ENCODE measurements at places on chromosomes 7 and 10. TPM values are rescaled to one million over a fixed set of nuclear protein-coding genes. Genes with fewer than 3 reads are reported as not detected.

Gene KIF20B
- total RNA-seq, result 10.9 TPM

Gene MRLN
- 120 TPM for total RNA-seq

Gene KCP
- total RNA-seq, result 0.72 TPM

DNA sequence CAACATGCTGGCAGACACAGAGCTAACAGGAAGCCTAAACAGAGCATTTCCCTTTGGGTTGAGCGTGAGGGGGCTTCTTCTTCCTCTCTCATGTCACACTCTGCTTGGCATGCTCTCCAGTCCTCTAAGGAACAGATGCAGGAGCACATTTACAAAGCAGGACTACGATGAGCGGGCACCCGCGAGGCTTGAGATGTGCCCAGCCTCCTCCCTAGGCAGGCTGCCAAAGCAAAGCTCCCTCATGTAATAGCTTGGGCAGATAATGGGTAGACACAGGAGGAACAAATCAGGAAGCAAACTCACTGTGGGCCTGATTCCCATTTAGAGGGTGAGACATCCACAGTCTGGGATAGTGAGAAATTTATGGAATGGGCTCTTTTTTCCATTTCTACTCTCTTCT, 519.1 kb downstream of the NRG3 start:
- DNase-seq, result peak; percentile 29

DNA sequence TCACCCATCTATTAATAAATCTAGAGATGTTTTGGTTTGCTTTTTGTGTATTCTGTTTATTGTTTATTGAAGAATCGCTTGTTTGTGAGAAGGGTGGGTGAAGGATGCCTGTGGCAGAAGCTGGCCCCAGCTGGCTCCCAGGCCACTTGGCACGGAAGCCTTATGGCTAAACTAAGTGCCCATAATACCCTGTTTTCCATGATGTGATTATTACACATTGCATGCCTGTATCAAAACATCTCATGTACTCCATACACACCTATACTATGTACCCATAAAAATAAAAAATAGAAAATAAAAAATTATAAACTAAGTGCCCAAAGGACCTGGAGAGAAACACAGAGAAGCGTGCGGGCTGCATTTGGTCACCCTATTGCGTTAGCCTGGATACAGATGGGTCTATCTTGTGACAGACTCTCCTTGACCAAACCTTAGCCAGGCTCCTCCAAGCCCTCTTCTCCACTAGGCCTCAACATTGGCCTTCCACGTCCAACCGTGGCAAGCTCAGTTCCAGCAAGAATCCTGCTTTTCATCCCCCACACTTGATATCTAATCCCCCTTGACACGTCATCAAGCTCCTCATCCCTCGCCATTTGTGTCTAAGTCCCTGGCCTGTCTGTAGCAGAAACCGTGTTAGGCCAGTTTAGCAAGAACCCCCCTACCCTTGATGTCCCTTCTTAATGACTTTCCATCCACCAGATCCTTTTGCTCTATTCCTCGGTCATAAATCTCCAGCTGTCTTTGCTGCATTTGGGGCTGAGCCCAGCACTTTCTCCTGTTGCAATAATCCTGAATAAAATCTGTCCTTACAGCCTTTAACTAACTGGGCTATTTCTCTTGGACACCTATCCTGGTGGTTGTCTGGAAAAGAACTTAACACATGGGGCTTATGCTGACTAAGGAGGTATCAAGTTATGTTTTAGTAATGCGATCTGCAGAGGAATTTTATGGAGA, 245.2 kb downstream of the TNS3 start:
- peak; percentile 56 for DNase-seq

DNA sequence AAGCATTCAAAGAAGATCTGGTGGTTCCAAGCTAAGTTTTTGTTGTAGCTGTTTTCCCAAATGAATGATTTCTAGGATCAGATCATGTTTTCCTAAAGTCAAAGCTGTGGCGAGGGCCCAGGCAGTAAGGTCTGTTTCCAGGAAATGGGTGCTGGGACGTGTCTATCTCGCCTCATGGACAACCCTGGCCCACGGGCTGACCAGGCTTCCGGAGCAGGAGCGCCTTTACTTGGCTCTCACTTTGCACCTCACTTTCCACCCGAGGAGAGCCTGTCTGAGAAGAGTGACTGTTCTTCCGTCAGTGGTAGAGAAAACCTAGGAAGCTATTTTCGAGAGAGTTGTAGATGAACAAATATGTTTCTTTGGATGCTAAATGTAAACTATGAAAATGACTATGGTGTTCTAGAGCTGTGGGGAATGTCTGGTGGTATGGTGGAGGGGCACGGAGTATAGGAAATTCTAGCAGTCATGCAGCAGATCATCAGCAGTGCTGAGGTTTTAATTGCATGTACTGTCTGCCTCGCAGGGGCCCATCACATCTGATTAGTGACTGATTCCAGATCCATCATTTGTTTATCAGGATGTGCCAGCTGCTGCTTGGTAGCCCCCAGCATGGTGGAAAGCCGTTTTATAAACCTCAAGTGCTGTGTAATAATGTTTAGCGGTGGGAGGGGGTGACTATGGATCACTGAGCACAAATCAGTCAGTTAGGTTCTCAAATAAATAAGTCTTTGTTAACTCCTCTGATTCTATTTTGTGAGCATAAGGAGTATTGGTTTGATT, 66.6 kb downstream of the VWC2 start:
- no peak for DNase-seq

- DNase-seq, result no peak
Observed at GRCh38 chr7:113128031-113128430, 9.7 kb upstream of the SMIM30 start.

GRCh38 chr10:120451968-120452367, 5.1 kb upstream of the PLPP4 start:
- DNase-seq, result no peak

Measured in tongue (tissue), 3 donors.